ENCODE measurements at places on chromosomes 12 and 14.

- DNase-seq: no peak
These were observed 131.6 kb downstream of the KSR2 start for GRCh38 chr12:117836999-117837736.

- no peak for DNase-seq
These were observed 105.2 kb downstream of the SLC41A2 start for GRCh38 chr12:104852896-104853295.

GRCh38 chr12:47860279-47860841 is 40.7 kb upstream of the HDAC7 start:
- DNase-seq: no peak

DNA sequence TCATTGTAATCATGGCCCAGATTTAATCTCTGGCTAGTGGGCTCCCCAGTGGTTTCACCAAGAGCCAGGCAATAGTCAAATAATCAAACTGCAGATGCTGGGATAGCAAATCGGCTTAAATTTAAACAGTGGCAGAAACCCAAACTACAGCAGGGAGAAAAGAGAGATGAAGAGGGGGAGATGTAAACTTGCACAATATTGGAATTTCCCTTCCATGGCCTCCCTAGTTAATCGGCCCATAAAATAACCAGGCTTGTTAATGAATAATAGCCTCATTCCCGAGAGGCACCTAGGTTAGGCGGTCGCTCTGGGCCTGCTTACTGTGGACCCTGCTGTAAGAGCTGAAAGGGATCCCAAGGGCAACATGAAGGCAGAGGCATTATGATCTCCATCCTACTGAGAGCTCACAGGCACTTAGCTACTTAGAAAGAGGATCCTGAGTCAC is 116.2 kb downstream of the NUAK1 start:
- no peak for DNase-seq

- no peak for DNase-seq
These were observed 102.0 kb downstream of the EGLN3 start for GRCh38 chr14:33848706-33849454.

GRCh38 chr14:91419044-91419397 is 1.4 kb upstream of the CCDC88C start:
- DNase-seq: no peak

DNA sequence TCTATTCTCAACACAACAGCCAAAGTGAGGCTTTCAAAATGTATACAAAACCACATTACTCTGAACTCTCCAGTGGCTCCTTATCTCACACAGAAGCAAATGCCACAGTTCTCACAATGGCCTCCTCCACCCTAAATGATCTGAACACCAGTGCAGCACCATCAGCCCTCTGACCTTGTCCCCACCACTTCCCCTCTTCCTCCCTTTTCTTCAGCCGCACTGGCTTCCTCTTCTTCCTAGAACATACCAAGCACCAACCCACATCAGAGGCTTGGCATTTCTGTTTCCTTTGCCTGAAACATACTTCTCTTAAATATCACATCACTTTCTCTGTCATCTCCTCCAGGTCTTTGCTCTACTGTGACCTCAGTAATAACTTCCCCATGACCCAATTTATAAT is 66.3 kb downstream of the GPR135 start:
- DNase-seq: no peak

GRCh38 chr14:42563313-42563712 is 956.6 kb downstream of the LRFN5 start:
- no peak for DNase-seq

DNA sequence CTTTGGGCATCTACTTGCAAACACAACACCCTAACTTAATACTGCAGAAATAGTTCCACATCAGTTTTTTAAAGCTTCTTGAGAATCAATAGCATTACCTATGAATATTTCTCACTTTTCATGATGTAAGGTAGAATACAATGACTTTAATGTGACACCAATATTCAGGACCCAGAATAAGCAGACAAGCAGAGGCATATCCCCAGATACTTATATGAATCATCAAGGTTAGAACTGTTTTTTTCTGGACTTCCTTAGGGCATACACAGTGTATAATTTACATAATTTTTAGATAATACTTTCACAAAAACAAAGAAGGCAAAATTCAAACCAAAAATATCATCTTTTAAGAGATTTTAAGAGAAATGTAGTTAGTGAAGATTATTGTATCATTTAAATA is 885.8 kb downstream of the FSCB start:
- no peak for DNase-seq

DNA sequence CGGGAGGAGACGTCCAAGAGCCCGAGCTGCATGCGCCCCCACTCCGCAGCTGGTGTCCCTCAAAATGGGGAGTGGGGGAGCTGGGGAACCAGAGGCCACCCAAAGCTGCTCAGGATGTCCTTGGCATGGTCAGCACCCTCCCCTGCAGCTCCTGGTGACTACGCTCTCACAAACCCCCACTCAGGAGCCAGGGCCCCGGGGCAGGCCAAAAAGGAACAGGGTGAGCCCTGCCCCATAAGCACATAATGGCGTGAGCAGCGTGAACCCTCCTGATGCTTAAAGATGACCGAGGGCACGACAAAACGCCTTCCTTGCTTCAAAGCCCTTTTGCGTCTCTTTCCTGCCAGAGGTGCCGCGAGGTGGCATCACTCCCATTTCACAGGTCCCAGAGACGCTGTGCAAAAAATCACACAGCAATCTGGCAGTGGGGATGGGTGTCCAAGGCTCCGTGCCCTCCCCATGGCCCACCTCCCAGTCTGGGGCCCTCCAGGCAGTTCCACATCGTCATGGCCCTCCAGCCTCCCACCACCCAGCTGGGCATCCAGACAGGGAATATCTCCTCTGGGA is 13.5 kb downstream of the NCOR2 start:
- no peak for DNase-seq

GRCh38 chr12:9751204-9752144 is 9.2 kb downstream of the CD69 start:
- no peak for DNase-seq

DNA sequence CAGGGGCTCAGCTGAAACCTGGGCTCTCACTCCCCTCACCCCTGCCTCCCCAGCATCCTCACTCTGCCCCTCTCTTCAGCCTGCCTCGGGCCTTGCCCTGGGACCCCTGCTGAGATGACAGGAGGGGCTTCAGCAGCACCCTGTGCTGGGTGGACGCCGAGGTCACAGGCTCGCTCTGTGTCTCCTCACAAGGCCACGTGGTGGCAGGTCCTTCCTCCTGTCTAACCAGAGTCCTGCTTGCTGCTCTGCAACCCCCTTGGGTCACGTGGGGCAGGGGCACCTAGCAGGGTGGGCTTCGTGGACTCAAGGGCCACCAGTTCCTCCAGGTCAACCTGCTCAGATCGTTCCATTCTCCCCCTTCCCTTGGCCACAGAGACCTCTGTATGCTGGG is 90.4 kb downstream of the TMEM121 start:
- DNase-seq: no peak

GRCh38 chr14:34328178-34328577 is 133.9 kb downstream of the SPTSSA start:
- no peak for DNase-seq

- no peak for DNase-seq
These were observed 35.1 kb upstream of the ACTN1 start for GRCh38 chr14:69013943-69014782.

DNA sequence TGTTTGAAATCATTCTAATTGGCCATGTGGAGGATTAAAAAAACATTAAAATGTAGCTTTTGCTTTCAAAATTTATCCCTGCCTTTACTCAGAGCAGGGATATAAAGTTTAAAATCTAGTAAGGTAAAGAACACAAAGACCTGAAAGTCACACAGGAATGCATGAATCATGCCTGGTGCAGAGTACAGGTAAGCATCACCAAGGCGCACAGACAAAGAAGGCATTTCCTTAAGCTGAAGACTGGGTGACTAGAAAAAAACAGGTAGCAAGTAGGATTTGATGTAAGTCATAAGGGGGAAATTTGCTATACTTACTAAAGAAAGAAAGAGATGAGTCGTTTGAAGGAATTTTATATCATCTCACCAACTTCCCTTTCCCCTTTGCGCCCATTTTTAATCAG is 405.6 kb downstream of the GXYLT1 start:
- no peak for DNase-seq

Measured in NCI-H187 treated with DMSO at 0.1 percent for 48 hours (cell line).